ENCODE measurements at places on chromosomes 6 and 20.

GRCh38 chr6:119514345-119514744 lies 164.8 kb upstream of the MAN1A1 start:
- DNase-seq = no peak

GRCh38 chr6:4606821-4607704 lies 169.1 kb upstream of the CDYL start:
- no peak for DNase-seq

- DNase-seq = no peak
These were observed 133.7 kb upstream of the RIN2 start for GRCh38 chr20:19624221-19624965.

GRCh38 chr6:146923205-146923833 lies 280.9 kb upstream of the STXBP5 start:
- DNase-seq = no peak

DNA sequence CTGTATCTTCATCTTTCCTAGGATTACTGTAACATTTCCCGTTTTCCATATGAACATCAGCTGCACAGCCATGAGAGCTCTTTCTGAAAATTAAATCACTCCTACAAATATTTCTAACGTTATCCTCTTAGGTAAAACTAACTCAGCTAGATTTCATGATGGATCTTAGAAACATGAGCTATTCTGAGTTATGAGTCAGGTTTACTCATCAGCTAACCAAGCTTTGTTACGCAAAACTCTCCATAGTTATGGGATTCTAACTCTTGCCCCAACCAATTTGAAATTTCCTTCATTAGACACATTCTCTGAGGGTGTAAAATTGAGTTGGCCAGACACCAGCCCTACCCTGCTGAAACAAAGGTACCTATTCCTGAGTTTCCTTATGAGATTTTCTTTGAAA lies 14.0 kb downstream of the DEFB110 start:
- no peak for DNase-seq

GRCh38 chr6:26163427-26164119 lies 76.3 kb downstream of the HFE start:
- DNase-seq = no peak

DNA sequence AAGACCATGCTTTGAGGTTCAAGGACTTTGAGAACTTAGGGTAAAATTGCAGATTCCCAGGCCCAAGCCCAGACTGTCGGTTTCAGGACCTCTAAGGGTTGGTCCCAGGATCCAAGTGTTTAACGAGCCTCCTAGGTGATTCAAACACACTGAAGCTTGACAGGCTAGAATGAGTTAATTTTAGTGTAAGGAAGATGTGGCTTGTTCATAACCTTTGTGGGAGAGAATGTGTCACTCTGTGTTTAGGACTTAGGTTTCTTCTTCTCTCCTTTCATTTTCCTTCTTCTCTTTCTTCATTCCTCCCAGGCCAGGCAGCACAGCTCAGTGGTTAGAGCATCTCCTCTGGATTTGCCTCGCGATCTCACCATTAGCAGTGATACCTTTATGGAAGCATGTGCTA lies 104.8 kb upstream of the KCNG1 start:
- DNase-seq = no peak

GRCh38 chr20:21509597-21510371 lies 4.1 kb downstream of the NKX2-2 start:
- DNase-seq = no peak

DNA sequence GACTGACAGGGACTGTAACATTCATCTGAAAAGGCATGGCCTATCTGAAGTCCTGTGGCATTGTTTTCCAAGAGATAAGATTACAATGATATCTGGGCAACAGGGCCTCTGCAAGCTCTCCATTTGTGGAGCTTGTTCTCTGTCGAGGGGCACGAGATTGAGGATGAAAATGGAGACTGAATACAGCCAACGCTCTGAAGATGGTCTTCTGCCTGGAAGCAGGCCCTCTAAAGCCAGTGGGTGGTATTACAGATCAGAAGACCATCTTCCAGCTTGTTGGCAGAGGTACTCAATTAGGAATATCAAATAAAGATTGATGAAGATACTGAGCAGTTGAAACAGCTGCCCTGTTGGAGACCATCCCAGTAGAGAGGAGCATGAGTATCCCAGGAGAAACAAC lies 288.2 kb downstream of the CENPW start:
- DNase-seq = no peak

- no peak for DNase-seq
These were observed 884.4 kb downstream of the PHF3 start for GRCh38 chr6:64520050-64520449.

- DNase-seq = no peak
These were observed 3.4 kb downstream of the TRIM10 start for GRCh38 chr6:30157581-30157980.

- DNase-seq = no peak
These were observed 46.6 kb downstream of the DUSP22 start for GRCh38 chr6:338815-339262.

- DNase-seq = no peak
These were observed 139.5 kb upstream of the CDH4 start for GRCh38 chr20:61112515-61112914.

GRCh38 chr20:53797085-53797484 lies 203.4 kb upstream of the ZNF217 start:
- no peak for DNase-seq

DNA sequence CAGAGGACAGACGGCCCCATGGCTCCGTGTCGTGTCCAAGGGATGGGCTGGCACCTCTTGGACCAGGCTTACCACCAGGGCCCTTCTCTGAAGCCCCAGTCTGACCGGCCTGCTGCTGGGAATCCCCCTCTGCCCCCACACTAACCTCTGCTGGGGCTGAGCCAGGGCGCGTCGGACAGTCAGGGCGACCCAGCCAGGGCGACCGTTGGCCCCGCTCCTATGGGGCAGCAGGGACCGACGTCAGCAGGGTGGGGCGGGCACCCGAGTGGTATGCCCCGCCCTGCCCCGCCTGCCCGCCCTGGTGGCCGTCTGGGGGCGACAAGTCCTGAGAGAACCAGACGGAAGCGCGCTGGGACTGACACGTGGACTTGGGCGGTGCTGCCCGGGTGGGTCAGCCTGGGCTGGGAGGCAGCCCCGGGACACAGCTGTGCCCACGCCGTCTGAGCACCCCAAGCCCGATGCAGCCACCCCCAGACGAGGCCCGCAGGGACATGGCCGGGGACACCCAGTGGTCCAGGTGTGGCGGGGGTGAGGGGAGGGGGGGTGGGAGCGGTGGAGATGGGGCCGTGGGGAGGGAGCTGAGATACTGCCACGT lies at the start of gene SLC17A9:
TSS of gene SLC17A9 (plus strand) at position 337 of the 595 bp plus-strand sequence. CDS start at position 459, 122 bp downstream.
- DNase-seq = no peak

GRCh38 chr6:18019539-18020534 lies 32.4 kb upstream of the KIF13A start:
- DNase-seq = no peak

DNA sequence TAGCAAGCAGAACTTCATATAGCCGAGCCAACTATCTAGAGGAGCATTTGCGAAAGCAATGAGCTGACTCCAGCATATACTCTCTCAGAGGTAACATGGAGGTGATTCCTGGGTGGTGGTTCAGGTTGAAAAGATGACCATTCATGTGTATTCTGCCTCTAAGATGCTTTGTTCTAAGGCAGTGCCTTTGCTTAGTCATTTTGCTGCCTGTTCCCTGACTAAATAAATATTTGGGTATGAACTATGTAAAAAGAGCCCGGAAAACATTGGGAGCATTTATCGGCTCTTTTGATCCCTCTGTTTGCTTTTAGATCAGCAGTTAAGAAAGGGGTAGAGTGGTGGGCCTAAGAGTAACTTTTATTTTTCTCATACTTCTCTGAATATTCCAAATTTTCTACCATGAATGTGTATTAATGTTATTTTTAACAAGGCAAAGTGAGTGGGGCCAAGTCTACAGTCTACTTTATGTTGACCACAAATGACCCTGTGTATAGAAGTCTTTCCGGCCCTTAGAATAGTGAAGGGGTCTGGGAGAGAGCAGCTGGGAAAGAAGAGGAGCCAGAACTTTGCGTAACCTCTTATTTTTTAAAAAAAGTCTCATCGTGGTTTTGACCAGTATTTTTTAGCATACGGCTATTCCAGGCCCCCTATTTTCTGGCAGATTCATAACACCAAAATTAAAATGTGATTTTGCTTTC lies 206.5 kb upstream of the EYA4 start:
- DNase-seq = no peak

DNA sequence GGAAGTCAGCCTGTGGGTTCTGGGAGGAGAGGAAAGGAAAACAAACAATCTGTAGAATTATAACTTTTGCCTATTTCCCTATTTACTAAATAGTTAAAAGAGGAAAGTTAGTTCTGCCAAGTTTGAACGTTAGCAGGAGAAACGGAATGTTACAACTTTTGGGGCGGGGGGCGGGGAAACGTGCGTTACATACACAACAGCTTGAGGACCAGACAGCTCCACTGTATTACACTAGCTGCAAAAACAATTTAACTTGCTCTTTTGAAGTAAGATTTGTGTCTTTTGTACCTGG lies 498 bp upstream of the PRDM1 start:
- DNase-seq = no peak

DNA sequence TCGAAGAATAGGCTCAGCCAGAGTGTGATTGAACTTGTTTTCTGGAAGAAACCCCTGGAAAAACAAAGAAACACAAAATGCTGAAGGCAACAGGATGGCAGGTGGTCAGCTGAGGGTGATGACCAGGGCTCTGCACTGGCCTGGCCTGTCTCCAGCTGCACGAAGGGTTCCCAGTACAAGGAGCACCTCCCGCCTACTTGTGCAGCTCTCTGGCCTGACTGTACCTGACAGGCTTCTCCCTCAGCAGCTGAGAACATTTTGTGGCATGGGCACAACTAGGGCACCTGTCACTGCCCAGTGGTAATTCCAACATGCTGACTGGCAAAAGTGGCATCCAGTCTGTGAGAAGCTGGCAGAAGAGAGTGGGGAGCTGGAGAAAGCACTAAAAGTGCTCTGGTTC lies 38.8 kb upstream of the EMILIN3 start:
- DNase-seq = no peak

- no peak for DNase-seq
These were observed 1062.0 kb downstream of the HACE1 start for GRCh38 chr6:103797738-103798137.

DNA sequence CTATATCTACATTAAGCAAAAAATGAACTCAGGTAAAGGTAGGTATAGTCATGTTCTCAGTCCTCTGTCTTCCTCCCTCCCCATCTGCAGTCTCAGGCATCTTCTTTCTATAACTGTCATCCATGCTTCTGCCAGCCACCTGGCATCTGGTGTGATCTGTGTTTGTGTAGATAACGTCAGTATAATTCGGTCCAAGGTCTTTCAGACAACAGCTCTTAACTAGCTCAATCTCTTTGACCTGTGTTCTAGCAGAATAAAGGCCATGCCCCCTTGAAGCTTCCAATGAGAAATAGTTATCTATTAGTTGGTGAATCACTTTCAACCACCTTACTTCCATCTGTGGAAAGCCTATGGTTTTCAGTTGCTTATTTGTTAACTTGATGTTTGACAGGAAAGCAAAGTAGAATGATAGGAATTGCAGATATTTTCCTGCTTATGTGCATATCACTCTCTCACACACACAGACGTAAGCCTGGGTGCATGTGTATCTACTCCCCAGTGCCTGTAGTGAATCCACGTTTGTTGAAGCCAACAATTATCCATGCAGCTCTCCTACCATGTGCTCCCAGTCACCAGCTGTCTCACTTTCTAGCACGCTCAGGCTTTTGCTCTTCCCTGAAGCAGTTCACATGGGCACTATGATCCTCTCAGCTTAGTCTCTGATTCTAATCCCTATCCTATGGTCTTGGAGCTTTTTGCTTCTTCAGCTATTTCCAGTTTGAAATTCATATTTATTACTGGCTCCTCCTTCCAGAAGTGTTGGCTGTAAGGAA lies 433.7 kb upstream of the MANEA start:
- no peak for DNase-seq

- DNase-seq = no peak
These were observed 263.5 kb downstream of the TFAP2A start for GRCh38 chr6:10151144-10151915.

DNA sequence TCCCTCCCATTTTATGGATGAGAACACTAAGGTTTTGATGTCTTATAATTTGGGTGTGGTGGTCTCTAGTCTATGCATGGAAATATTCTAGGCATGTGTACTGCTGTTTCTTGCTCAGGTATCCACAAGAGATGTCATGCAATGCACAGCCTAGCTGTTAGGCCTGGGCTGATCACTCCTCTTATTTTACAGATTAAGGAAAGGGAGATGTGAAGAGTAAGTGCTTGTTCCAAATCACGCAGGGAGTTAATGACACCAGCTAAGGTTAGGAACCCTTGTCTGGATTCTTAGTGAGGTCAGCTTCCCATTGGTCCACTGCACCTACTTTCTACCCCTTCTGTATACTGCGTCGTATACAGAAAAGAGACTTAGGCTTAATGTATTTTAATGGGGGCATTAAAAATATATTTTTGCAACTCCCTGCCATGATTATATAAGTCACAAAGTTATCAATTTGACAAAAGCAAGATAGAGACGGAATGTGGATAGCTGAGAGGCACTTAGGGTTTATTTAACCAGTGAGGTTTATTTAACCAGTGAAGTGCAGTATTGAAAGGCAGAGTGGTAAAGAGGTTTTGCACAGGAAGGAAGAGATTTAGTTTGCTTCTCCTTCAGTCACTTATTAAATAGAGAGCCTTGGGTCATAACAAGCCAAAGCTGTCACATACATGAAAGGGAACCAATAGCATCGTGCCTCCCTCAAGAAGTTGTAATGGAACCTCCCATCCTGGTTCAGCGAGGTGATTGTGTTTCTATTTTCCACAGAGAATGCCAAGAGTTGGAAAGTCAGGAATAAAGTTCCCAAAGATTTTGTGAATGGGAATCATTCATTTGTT lies 95.0 kb upstream of the FAM184A start:
- no peak for DNase-seq

GRCh38 chr6:118800394-118801071 lies 93.4 kb upstream of the ASF1A start:
- DNase-seq = peak; percentile 13

DNA sequence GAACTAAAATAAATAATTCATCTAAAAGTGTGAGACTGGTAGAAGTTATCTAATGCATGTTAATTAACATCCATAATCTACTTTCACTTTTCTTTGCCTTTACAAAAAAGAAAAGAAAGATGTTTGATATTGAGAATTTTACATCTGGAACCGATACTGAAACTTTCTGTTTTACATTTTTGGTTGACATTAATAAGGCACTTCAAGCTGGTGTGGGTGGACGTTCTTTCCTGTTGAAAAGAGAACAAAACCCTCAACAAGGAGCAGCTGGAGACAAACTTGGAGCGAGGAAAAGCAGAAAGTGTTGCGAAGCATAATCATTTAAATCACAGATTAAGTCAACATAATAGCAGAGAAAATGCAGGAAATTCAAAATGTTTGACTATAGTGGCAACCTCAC lies 575.2 kb upstream of the ADGRB3 start:
- no peak for DNase-seq

- DNase-seq = no peak
These were observed 6.3 kb upstream of the PPP1R16B start for GRCh38 chr20:38799203-38799602.

DNA sequence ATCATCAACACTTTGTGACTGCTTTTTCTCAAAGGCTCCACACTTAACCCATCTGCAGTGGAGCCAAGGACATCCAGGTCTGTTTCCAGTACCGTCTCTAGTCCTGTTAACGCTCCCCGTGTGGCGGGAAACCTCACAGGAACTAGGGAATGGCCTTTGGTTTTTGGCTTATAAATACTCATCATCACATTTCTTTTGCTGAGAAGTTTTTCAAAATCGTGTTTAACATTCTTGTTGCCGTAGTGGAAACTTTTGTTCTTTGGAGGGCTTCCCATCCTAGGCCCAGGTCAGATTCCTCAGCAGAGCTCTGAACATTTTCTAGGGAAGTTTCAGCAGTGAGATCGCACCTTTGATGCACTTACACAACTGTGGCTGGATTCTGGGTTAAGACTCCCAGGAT lies 24.6 kb downstream of the DAAM2 start:
- no peak for DNase-seq

GRCh38 chr6:31407699-31408098 lies 4.3 kb downstream of the MICA start:
- no peak for DNase-seq

All from T1000 (cell line).